Esophagus muscularis mucosa (tissue), 4 donors: ENCODE measurements at places on chromosomes 5 and 9. TPM values are rescaled to one million over a fixed set of nuclear protein-coding genes. Genes with fewer than 3 reads are reported as not detected.

DNA sequence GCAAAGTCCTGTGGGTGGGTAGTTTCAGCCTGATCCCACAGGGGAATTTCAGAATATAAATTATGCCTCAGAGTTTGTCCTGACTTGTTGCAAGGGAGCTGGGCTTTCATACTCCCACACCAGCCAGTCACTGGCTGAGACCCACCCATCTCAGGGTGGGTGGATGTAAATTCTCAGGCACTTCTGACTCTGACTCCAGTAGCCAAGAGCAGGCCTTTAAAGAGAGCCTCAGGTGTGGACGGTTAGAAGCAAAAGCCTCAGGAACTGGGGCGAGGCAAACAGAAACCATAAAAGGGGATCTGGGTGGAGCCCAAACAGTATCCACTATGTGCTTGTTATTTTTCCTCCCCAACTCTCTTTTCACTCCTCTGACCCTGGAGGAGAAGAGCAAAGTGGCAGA, 28.6 kb upstream of the FBXW11 start:
- DNase-seq, result no peak

DNA sequence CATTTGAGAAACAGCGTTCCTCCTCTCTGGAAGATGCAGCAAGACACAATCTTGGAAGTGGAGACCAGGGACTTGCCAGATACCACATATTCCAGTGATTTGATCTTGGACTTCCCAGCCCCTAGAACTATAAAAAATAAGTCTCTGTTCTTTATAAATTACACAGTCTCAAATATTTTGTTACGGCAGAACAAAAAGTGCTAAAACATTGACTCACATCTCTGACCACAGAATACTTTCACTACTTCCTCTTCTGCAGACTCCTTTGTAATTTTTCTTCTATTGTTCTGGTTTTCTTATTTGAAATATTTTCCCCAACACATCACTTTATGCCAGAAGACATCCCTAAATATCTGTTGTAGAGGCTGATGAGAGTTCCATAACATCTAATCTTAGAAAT, 706.1 kb upstream of the CDH18 start:
- DNase-seq, result no peak

GRCh38 chr5:43007911-43008362, 32.2 kb downstream of the ANXA2R start:
- peak; percentile 91 for DNase-seq

The GTF3C4 gene
- total RNA-seq, result 11.8 TPM

DNA sequence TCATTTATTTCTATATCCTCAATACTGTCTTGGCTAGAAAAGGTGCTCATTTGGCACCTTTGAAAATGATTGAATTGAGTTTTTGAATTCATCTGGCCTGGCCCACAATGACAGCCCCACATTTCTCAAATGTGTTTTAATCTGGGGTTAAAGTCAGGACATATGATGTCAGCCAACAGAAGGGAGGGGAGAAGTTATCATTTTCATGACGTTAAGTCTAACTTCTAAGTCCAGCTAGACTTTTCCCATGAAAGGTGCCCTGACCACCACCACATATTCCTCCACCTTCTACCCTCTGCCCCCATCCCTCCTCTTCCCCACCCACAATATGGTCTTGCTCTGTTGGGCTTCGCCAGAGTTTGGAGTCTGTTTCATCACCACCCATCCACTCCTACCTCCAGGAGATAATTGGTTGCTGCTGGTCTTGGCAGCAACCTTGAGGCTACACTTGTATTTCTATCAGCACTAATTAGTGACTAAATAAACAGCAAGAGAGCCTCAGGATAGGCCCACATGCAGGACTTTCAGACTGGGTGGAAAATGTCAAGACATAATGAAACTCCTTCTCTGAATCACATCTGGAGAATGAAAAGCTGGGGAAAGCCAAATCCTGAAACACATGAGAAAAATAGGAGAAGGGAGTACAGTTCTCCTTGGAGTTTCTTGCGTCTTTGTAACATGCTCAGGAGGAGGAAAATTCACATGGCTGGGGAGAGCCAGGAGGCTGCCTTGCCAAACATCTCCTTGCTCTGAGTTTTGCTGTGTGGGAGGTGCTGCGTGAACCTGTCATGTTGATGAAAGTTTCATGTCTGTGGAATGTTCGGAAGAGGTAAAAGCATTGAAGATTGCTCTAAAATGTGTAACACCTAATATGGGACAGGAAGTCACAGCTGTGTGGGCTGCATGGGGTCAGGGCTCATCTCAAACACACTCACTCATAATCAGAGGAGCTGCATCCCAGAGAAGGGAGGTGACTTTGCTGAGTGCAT, 544.7 kb upstream of the KLF4 start:
- peak; percentile 92 for DNase-seq

The SLC24A2 gene
- total RNA-seq, result 0.06 TPM

- no peak for DNase-seq
Observed at GRCh38 chr5:96863949-96864584, 12.2 kb upstream of the ERAP2 start.

The PTPN3 gene
- 1.1 TPM for total RNA-seq

GRCh38 chr5:158413122-158413680, 554.3 kb upstream of the CLINT1 start:
- DNase-seq, result no peak

DNA sequence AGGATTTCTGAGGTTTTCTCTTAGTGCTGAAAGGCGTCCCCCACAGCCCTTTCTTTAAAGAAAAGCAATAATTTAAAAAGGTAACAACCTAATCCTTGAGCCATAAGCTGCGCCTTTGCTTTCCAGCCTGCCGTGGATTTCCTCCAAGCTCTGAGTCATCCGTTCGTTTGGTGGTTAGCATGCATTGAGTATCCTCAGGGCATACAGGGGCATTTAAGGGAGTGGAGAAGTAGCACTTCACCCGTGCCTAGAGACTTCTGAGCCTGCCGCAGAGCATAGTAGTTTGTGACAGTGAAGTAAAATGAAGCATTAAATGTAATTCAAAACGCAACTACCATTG, 892 bp upstream of the TNC start:
- DNase-seq, result no peak

DNA sequence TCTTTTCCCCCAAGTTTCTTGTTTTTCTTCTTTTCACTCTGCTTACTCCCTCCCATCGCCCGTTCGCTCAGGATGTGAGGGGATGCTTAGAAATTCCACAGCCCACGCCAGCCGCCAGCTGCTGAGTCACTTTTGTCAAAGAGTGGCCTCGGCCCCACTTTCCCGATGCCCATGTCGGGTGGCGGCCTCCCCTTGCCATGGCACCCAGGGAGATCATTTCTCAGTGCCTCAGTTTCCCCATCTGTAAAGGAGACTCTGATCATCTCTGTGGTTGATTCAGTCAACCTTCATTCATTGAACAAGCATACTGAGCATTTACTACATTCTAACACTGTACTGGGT, 353 bp upstream of the PDGFRB start:
- DNase-seq, result no peak

The DAB2 gene
- total RNA-seq, result 57.3 TPM

- no peak for DNase-seq
Observed at GRCh38 chr5:62606878-62607277, 28.3 kb downstream of the LRRC70 start.

The ALDOB gene
- total RNA-seq, result 0.23 TPM

The CCL19 gene
- total RNA-seq, result 0.57 TPM

The MZB1 gene
- total RNA-seq, result 0.78 TPM

- DNase-seq, result no peak
Observed at GRCh38 chr5:181185560-181185959, 19.4 kb downstream of the TRIM7 start.

DNA sequence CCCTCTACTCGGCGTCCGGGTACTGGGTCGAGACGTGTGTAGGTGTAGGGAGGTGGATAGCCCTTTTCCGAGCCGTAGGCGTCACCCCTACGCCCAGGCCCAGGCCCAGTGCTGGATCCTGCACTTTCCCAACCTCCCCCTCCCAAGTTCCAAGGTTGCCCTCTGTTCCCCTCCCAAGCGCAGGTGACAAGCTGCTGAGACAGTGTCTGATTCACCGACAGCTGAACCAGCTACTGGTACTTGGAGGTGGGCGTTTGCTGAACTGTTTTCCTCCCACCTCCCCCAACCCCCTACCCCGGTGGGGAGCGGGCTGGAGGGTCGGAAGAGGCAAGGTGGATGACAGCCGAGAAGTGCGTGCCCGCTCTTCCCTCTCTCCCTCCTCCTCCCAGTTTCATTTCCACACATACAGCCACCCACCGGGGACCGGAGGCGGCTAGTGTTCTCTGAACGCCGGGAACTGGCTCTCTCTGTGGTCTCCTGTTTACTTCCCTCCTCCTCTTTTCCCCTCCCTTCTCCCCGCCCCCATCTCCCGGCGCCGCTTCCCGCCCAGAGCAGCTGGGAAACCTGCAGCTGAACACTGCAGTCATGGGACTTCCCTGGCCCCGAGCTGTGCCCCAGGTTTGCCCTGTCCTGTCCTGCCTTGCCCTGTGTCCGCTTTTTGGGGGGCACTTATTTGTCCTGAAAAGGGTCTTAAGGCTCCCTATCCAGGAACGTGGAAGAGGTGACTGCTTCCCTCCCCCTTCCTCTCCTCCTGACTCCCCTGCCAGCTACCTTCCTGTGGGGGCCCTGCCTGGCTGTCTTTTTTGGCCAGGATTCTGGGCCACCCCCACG, 6.2 kb upstream of the KLF9 start:
- peak; percentile 99 for DNase-seq

The GADD45G gene
- 44.0 TPM for total RNA-seq

- DNase-seq, result no peak
Observed at GRCh38 chr9:1083325-1083913, 33.3 kb downstream of the DMRT2 start.

GRCh38 chr9:137293482-137294090, 8.5 kb downstream of the NRARP start:
- no peak for DNase-seq
